Inflammatory macrophage treated with lipopolysaccharide for 4 hours (primary cell): ENCODE measurements at places on chromosomes 2 and 18.

- DNase-seq, result no peak
Observed at GRCh38 chr18:36199691-36200295, 12.5 kb downstream of the MOCOS start.

DNA sequence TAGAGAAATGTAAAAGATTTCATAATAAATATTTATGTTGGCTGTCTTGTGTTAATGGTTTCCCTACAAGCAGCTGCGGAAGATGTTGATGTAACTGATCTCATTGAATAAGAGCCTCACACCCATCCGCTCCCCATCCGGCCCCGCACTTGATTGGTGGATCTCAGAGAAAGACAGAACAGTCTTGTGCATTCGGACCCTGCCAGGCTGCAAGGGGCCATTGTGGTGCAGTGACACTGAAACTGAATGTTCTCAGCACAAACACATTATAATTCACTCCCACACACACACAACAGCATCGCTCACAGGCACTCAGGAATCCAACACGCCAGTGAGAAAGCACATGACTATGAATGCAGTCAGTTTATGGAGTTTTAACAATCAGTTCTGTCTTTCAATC, 47.8 kb downstream of the PRELID3A start:
- no peak for DNase-seq

GRCh38 chr2:60627412-60627811, 74.0 kb upstream of the BCL11A start:
- no peak for DNase-seq

DNA sequence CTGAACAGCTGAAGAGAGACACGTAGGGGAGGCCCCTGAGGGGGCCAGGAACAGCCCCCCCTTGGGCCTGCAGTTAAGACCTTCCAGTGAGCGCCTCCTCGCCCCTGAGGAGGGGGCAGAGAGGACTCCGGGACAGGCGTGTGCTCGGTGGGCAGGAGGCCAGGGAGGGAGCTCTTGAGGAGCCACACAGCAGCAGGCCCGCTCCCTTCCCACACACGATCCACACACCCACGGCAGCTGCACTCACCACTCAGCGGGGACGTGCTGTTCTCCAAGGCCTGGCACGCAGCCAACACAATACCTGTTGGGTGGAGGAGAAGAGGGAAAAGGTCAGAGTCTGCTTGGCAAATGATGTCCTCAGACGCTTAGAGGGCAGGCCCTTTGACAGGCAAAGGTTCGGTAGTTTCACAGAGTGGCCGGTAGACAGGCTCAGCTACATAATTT, 39.0 kb downstream of the TGFA start:
- DNase-seq, result no peak

GRCh38 chr2:224410946-224411561, 9.1 kb upstream of the FAM124B start:
- DNase-seq, result no peak

GRCh38 chr2:12432985-12433625, 283.6 kb upstream of the TRIB2 start:
- DNase-seq, result no peak

GRCh38 chr2:105873281-105873680, 128.6 kb downstream of the NCK2 start:
- peak; percentile 42 for DNase-seq

DNA sequence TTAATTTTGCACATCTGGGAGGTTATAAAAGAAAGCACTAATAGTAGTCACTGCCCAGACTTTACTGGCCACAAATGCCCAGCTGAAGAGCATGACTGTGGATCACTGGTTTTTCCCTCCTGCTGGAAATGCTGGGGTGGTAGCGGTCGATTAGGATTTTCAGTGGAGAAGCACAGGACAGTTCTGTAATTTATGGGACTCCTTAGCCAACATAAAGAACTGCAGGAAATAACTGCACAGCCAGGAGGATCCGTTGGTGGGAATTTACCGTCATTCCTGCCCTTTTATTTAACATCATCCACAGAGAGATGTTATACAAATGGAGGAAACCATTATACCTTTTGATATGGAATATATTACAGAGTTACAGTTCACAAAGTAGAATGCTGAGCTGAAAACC, 61.5 kb downstream of the TNFRSF11A start:
- DNase-seq, result no peak

DNA sequence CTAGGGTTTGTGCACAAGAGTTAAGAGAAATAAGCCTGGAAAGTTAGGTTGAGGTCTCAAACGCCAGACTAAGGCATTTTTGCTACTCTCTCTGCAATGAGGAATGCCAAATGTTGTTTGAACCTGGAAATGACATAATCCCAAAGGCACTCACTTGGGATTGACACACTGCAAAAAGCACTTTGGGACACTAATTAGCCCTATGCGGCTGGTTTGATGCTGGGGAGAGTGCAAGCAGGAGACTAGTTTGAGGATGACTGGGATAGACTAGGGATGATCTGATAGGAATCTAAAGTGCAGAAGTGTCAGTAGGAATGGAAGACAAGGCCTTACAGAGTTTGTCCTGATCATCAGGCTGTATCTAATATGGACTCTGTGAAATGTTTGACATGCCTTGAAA, 469.0 kb downstream of the SLC4A3 start:
- DNase-seq, result no peak

DNA sequence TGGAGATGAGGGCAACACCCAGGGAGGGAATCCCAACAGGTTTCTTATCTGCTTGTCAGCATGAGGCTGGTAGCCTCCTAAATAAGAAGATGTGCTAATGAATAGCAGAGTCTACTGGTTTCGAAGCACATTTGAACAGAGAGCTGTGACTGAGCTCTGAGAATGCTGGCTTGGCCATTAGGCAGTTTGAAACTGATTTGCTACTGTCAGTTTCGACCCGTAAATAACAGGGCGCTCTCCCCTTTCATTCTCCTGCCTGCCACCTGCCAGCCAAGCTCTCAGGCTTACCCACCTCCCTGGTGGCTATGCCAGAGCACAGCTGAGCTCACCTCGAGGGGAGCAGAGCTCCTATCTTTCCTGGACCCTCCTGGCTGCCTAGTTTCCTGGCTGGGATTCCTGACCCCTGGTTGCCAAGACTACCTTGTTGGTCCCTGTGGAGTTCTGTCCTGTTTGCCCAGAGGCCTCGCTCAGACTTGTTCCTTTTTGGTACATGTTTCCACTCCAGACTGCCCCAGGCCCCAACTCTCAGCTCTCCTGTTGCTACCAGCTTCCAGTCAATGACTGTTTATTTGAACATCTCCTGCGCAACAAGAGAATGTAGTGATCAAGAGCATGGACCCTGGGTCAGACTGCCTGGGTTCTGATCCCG, 102.3 kb upstream of the ALPP start:
- no peak for DNase-seq

- DNase-seq, result no peak
Observed at GRCh38 chr2:146246736-146247523, 1597.9 kb upstream of the ACVR2A start.

- DNase-seq, result no peak
Observed at GRCh38 chr2:2269989-2270562, 61.0 kb downstream of the MYT1L start.

DNA sequence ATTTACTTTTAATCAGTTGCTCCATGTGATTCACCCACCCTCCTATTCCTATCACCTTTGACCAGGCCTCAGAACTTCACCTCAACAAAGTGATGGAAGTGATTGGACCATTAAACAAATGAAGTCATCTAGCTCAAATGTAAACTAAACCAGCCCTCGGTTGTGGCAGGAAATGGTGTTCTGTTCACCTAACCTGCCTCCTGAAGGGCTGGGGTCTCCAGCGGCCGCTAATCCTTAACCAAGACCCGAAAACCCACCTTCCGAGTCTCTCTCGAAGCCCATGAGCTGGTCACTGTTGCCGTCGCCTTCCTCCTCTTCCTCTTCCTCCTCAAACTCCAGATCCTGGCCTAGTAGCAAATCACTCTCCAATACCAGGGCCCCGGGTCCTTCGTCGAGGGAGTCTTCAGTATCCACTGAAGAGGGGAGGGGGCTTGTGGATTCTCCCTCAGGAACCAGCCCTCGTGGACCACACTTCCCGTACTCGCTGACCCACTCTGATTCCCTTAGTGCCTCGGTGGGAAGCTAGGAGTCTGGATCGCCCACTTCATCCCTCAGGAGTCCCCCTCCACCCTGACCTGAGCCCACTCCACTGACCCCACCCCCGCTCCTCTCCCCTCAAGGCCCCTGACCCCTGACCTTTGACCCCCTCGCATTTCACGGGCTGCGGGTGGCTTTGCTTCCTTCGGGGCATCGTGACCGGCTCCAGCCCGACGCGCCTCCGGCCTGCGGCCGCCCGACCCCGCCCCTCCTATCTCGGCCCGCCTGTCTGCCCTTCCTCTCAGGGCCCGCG, 503 bp downstream of the ZNF513 start:
- peak; percentile 67 for DNase-seq

- peak; percentile 16 for DNase-seq
Observed at GRCh38 chr2:190679813-190680591, 31.1 kb downstream of the NAB1 start.

GRCh38 chr18:46346213-46346612, 242.0 kb downstream of the HAUS1 start:
- no peak for DNase-seq

DNA sequence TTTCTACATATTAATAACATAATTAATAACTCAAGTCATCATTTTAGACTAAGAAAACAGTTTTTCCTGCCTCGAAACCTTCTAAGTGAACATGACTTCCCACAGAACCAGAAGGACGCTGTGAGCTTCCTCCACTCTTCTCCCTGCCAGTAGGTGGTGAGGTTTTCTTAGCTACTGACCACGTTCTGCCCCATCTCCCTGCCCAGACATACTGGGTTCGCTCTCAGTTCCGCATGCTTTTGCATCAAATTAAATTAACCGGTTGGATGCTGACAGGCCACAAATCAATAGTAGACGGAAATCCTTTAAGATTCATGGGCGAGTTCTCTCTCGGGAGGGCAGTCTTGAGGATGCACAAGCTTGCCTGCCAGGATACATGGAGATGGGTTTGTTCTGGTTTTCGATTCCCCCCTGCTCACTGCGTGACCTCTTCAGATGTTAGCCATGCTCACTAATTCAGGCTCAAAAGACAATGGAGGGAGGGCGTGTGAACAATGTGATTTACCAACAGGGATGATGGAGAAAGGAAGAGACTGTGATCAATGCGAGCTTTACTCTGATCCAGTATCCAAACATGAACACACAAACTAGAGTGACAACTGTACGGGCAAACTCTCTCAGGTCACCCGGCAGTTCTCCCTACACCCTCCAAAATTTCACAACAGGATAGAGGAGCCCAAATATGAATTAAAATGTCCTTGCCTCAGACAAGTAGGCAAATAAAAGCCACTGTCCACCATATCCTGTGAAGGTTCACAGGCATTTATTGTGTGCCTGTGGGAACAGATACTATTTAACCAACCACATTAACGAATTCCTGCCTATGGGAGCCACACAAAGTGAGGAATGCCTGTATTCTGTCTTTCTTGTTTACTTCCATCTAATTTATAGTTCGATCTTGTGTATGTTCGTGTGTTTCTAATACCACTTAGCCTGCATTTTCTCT, 375.7 kb downstream of the EIPR1 start:
- no peak for DNase-seq

DNA sequence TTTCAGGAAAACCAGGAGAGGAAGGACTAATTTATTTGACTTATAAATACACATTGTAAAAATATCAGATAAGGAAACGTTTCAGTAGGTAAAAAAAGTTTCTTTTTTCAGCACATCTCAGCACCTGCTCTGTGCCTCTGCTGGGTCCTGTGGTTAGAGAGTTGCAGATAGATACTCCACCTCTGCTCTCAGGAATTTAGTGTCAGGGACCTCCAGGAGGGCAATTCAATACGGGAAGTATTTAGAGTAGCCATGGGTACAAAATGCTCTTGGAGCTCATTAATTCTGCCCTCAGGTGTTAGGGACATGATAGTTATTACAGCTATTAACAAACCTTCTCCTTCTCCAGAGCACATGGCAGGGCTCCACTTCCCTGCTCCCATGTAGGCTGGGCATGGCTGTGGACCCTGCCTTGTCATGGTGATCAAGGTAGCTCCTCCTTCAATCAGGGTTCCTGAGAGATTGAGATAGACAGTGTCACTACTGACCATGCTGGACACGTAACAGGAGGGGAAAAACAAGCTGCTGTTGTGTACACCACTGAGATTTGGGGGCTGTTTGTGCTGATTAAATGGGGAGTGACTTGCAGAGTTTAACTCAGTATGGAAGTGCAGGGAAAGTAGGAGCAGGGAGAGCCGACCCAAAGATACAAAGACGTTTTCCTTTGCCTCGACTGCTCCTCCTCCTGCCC, 185.6 kb upstream of the COPS8 start:
- no peak for DNase-seq

DNA sequence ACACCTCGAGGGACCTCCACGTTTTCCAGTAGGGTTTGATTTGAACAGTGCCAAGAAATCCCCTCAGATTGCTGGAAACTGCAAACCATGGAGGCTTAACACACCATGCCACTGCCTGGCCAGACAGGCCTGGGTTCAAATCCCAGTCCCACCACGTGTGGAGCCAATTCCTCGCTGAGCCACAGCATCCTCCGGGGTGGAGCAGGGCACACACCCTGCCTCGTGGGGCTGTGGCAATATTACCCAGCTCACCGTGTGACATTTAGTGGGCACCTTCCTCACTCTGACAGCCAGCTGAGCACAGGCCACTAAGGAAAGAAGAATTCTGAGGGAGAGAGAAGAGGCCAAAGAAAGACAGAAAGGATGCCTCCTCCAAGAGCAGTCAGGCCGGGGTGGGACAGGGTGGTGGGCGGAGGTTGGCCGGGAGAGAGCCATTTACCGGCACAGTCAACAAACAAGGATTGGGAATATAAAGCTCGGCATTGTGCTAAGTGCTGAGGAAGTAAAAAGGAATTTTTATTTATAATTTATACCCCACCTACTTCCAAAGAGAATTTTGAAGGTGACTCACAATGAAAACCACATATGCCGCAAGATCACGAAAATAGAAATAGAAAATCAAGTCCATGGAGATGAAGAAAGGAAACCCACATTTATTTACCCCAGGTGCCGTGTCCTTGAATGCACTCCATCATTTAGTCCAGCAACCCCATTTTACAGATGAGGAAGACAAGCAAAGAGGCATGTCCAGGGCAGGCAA, 111.5 kb downstream of the MCFD2 start:
- DNase-seq, result no peak

DNA sequence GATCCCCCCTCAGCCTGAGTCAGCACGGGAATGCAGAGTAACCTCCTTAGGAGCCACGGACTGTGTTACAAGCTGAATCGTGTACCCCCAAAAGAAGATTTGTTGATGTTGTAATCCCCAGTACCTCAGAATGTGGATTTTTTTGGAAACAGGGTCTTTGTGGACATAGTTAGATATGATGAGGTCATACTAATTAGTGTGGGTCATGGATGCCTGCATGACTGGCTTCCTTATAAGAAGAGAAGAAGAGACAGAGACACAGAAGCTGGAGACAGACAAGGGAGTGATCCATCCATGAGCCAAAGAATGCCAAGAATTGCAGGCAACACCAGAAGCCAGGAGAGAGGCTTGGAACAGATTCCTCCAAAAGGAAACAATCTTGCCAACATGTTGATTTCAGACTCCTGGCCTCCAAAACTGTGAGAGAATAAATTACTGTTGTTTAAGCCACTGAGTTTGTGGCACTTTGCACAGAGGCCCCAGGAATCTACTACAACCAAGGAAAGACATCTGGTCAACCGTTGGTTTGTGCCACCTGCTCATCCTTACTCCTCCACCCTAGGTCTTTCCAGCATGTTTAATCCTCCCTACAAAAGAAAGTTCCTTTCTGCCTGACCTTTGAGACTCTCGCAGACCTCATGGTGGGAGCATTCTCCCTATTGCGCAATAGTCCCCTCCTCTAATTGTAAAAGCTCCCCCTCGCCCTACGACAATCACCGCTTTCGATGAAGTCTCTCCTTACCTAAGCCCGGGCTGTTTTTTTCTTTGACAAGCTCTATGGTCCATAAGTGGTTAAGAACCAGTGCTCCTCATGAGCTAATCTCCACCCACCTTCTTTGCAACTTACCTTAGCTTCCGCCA, 91.6 kb downstream of the DNER start:
- DNase-seq, result no peak

GRCh38 chr2:241358470-241358869, 2.4 kb downstream of the FARP2 start:
- peak; percentile 95 for DNase-seq
